Fibroblast of pulmonary artery (primary cell): ENCODE measurements at places on chromosomes 7 and 10.

- DNase-seq: no peak
Observed at GRCh38 chr10:121783782-121784372, 144.0 kb downstream of the ATE1 start.

DNA sequence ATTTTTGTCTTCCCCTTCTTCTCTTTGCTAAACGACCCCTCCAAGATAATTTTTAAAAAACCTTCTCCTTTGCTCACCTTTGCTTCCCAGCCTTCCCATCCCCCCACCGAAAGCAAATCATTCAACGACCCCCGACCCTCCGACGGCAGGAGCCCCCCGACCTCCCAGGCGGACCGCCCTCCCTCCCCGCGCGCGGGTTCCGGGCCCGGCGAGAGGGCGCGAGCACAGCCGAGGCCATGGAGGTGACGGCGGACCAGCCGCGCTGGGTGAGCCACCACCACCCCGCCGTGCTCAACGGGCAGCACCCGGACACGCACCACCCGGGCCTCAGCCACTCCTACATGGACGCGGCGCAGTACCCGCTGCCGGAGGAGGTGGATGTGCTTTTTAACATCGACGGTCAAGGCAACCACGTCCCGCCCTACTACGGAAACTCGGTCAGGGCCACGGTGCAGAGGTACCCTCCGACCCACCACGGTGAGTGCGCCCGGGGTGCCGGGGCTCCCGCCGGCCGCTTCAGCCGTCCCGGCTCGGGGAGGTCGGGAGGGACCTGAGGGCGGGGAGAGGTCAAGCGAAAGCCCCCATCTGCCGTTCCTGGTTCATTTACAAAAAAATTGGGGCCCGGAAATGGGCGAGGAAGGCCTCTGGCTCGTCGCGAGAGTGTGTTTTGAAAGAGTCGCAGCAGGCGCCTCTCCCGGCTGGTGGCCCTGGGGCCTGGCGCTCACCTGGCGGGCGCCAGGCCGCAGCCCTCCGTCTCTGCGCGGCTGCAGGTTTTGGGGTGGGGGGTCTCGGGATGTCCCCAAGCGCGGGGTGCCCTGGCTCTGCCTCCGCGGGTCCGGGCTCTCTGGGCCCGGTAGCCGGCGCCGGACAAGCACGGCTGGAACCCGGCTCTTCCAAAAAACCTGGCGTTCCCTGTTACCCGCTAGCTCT is 1.2 kb downstream of the GATA3 start:
- no peak for DNase-seq

DNA sequence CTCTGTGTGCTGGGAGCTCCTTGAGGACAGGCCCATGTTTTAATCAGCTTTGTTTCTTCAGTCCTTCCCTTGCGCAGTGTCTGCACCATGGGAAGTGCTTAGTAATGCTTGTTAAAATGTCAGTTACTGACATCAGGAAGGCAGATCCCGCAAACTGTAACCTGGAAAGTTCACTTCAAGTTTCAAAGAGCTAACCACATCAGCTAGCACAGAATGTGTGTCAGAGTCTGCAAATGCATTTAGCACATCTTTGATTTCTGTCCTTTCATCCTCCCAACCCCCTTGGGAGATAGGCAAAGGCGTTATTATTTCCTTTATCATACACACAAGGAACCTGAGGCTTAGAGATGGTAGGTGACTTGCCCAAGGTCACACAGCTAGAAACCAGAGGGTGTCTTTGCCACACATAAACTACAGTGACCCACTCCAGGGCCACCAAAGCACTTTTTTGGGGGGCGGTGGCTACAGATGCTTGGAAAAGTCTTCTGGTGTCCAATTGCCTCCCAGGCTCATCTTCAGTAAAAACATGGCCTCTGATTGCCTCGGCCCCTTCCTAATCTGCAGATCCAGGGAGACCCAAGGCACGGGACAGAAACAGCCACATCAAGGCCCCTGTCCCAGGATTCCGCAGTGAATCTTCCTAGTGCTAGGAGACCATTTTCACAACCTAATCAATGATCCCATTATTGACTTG is 116.2 kb upstream of the GPR26 start:
- DNase-seq: no peak

GRCh38 chr10:98374217-98374985 is 40.6 kb downstream of the PYROXD2 start:
- peak; percentile 61 for DNase-seq

DNA sequence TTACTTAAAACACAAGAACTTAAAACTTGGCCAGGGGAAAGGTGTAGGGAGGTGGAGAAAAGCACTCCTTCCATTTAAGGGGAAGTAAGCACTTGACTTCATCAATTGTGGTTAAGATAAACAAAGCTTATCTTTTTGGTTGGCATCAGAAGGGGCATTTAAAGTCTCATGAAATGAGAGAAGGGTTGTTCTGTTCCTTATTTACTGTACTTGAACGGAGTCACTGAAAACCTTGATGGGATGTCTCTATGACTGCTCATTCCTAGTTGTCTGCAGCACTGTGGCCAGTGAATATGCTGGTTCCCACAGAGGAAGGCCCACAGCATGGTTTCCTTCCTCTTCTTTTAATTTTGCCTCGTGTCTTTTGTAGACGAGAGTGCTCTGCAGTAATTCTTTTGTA is 229.3 kb downstream of the AUTS2 start:
- no peak for DNase-seq

- DNase-seq: no peak
Observed at GRCh38 chr7:79132844-79133451, 320.5 kb downstream of the MAGI2 start.

GRCh38 chr10:72096115-72097000 is 8.0 kb upstream of the SPOCK2 start:
- DNase-seq: peak; percentile 62
